ENCODE measurements at places on chromosomes 3 and 15.

DNA sequence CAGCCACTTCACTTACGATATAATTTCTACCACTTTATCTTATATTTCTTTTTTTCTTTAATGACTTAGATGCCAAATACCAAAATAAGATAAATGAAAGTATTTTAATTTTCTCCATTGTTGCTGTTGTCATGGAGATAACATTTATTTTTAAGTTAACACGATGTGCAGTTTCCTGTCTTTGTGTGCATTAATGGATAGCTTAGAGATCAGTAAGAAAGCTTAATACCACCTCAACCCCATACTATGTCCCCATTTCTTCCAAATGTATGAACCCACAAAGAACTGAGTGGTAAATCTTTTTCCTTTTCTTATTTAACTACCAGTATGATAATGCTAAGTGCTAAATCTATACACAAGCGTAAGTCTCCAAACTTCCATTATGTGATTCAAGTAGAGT, 17.1 kb downstream of the PCNP start:
- DNase-seq, result no peak

DNA sequence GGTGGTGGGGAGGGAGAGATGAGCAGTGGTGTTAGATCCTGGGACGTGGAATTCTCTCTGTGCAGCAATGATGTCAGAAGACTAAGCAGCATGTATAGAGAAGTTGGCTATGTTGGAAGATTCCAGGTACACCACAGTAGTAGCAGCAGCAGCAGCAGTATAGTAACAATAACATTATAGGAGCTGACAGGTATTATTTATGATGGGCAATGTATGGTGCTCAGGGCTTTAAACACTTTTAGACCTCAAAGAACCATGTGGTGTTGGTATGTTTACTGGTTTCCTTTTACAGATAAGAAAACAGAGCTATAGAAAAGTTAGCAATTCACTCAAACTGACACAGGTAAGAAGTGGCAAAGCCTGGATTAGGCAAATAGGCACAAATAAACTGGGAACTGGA, 103.9 kb downstream of the CCNL1 start:
- DNase-seq, result no peak

DNA sequence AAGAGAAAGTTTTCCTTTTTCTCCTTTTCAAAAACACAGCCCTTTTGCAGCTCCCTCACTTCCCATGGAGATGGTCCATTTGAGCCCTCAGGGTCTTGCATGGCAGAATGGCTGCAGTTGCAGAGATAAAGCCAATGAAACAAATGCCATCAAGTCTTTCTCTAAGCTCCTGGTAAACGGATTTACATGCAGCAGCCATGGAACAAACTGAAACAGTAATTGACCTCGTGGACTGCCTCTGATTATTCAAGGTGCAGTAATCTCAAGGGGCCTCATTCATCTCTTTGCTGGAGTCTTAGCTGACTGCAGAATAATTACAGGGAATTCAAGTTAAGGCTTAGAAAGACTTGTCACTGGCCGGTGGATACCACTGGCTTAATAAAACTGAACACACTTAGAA, 125.1 kb downstream of the SQOR start:
- DNase-seq, result no peak

DNA sequence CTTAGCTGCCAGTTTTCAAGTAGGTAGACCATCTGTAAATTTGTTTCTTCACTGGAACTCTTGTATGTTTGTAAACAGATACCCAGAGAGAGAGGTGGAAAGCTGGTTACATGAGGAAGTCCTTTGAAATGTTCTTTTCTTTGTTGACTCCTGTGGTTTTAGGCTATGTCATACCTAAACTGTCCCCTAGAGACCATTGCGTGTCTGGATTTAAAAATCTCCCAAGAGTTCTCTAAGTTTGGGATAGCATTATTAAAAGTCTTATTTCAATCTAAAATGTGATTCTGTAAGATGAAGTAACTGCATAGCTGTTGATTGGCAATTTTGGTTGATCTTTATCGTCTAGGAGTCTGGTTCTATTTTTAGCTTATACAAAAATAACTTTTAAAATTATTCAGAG, 127.2 kb downstream of the GHSR start:
- DNase-seq, result no peak

Measured in CD4-positive, alpha-beta T cell treated with Interferon alpha-2 for 1 hour (primary cell).